ENCODE measurements at places on chromosomes 3 and 15.

DNA sequence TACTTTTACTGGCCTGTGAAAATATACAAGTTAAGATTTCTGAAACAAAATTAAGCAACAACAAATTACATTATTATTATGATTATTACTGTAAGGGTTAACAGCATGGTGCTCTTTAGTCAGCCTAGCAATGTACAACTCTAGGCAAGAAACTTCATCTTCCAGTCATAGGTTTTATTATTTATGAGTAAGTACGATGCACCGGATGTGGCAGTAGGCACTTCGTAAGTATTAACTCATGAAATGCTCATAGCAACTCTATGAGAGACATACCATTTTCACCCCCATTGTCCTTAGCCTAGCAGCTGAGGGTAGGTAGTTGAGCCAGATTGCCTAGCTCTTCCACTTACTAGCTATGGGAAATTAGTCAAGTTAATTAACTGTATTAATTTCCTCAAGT lies 68.0 kb upstream of the PTPRG start:
- no peak for DNase-seq

DNA sequence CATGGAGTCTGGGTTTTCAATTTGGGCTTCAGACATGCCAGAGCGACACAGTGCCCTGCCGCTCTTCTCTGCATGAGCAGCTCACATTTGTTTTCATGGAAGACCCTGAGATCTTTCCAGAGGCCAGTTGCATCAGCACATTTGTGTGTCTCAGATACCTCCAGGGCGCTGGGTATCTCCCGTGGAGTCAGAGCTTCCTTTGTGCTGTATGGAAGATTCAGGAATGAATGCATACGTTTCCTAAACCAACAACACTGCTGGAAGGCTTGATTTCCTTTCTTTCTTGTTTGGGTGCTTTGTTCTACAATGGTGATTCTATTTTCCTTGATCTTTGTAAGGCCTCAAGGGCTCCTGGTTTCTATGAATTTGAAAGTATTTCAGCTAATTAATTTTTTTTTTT lies 106.5 kb downstream of the CACNA2D3 start:
- DNase-seq, result no peak

DNA sequence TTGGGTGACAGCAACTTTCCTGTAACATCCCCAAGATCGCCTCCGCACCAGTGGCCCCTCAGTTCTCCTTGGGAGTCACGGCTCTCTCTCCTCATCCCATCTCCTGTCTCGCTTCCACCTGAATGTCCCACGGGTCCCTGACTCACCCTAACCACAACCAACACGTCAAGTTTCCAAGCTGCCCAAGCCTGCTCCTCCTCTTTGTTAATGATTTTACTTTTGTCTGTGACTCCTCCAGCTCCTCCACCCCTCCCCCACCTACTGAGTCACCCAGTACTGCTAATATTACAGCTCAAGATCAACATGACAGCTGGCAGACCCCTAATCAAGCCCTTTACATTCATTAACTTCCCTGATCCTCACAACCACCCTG lies 39.3 kb downstream of the BDH1 start:
- no peak for DNase-seq

DNA sequence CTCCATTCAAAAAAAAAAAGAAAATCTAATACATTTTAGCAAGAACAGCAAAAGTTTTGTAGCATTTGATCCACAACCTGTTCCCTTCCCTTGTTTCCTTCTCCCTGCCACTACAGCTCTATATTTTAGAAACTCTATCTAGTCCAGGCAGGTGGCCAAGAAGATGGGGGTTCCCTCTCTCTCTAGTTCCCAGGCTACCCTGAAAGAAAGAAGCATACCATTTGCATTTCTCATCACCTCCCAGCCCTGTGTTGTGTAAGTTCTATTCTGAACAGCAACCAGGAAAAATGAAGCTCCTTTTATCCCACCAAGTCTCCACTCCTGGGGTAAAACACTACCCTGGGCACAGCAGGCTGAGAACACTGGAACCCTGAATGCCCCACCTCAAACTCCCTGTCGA lies 100.0 kb downstream of the PCCB start:
- no peak for DNase-seq

DNA sequence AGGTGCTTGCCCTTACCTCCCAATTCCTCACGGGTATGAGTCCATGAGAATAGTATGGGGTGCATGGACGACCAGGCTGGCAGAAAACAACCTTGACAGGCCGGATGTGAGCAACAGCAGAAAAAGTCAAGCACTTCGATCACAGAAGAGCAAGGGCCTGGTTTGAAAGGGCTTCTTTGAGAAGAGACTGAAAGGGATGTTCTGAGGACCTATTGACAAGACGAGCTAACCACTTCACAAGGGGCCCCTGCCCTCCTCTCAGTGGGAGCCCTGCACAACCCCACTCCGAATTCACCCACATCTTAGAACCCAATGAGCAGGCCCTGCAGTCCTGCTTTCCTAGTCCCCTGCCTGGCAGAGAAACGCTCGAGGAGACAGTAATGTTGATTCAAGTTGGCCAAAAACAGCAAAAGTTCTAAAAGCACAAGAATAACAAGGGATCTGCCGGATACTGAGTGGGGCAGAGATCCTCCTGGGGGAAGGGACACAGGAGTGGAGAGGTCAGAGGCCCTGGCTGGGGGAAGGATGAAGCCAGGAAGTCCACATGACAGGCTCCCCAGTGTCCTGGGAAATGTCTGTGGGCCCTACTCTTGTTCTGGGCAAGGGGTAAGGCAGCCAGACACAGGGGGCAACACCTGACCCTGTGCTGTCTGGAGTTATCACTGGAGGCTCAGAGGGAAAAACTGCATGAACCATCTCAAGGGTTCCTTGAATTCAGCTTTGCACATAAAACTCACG lies 14.8 kb upstream of the CX3CR1 start:
- DNase-seq, result no peak
